Type B pancreatic cell (in vitro differentiated cells): ENCODE measurements at places on chromosomes 6 and 20. TPM values are rescaled to one million over a fixed set of nuclear protein-coding genes. Genes with fewer than 3 reads are reported as not detected.

PHACTR3 gene
- total RNA-seq, result 0.55 and 2.1 TPM in 2 replicates

ABHD16B gene
- not detected in 2 replicates for total RNA-seq

PCSK2 gene
- total RNA-seq, result 46.4 and 61.2 TPM in 2 replicates

EDN3 gene
- 2.3 and 30.4 TPM in 2 replicates for total RNA-seq

NKX2-2 gene
- 6.0 and 15.4 TPM in 2 replicates for total RNA-seq

PTK6 gene
- 0.12 and 0.21 TPM in 2 replicates for total RNA-seq

SUMO4 gene
- 0.98 and 2.8 TPM in 2 replicates for total RNA-seq

TMEM14B gene
- total RNA-seq, result 68.1 and 75.6 TPM in 2 replicates

GRCh38 chr20:10508468-10509251 is 73.6 kb downstream of the SLX4IP start:
- H3K36me3 ChIP-seq, result no peaks in the 10 kb centered on the region

GRCh38 chr20:50727792-50728485 is 3.4 kb upstream of the PARD6B start:
- H3K36me3 ChIP-seq, result no peaks in the 10 kb centered on the region
- H3K27me3 ChIP-seq, result peaks cover 8% of the 10 kb centered on the region
- H3K4me3 ChIP-seq, result peak overlapping the region; percentile 31
- peak; percentile 15 for DNase-seq
- H3K27ac ChIP-seq, result peak overlapping the region; percentile 97

DNA sequence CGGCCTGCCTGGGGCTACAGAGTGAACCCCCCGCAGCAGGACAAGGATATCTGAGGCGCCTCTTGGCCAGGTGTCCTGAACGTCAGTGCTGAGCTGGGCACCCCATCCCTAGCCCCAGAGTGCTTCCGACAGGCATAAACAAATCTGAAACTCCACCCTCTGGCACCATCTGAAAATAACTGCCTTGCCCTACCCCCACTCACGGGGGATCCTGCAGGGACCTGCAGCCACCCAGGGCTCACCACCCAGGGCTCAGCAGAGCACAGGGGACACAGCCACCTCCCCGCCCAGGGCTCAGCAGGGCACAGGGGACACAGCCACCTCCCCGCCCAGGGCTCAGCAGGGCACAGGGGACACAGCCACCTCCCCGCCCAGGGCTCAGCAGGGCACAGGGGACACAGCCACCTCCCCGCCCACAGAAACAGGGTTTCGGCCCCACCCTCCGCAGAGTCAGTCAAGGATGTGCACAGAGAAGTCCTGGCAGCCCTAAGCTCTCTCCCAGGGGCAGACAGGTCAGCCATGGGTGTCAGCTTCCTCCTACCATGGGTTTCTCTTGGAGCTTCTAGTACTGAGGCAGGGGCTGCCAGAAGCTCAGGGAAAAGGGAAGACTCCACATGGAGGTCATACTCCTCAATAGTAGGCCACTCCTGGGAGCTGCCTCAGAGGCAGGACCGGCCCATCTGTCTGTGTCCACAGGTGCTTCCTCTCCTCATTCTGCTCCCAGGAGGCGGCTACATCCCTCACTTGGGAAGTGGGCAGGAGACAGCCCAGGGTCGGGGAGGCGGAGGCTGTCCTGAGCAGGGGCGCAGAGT is 4.6 kb downstream of the UCKL1 start:
- DNase-seq, result no peak
- H3K27me3 ChIP-seq, result no peaks in the 10 kb centered on the region
- H3K4me3 ChIP-seq, result no peak overlapping the region
- no peaks in the 10 kb centered on the region for H3K36me3 ChIP-seq

GRCh38 chr20:38238829-38239228 is 21.7 kb downstream of the KIAA1755 start:
- DNase-seq, result no peak
- H3K4me3 ChIP-seq, result no peak overlapping the region
- no peaks in the 10 kb centered on the region for H3K36me3 ChIP-seq
- H3K27ac ChIP-seq, result no peak overlapping the region

GRCh38 chr20:58567437-58567836 is 52.2 kb upstream of the APCDD1L start:
- H3K27me3 ChIP-seq, result peaks cover 7% of the 10 kb centered on the region
- no peak for DNase-seq
- H3K4me1 ChIP-seq, result peaks cover 45% of the 10 kb centered on the region
- H3K27ac ChIP-seq, result no peak overlapping the region

DNA sequence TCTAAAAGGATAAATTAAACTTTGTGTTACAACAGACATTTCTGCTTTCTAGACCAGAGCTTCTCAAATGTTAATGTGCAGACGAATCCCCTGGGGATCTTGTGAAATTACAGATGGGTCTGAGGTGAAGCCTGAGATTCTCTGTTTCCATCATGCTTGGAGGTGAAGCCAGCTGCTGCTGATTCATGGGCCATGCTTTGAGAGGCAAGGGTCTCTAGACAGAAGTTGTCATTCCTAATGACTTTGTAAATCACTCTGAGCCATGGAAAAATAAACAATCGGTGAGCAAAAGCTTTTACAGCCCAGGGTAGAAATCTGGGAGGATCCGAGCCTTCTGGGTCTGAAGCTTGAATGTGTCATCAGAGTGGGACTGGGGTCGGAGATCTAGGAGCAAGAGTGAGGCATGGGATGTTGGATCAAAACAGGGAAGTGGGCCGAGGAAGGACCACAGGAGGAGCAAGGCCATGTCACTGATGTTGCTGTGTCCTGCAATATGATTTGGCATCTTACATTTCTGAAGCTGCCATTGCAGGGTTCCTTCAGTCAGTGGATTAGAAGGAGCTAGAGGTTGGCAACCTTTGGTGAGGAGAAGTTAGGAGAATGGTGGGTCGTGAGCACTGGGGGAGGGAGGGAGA is 77.3 kb downstream of the TRMT11 start:
- no peaks in the 10 kb centered on the region for H3K27me3 ChIP-seq
- DNase-seq, result no peak
- H3K4me3 ChIP-seq, result peak overlapping the region; percentile 0
- peaks cover 18% of the 10 kb centered on the region for H3K4me1 ChIP-seq

DNA sequence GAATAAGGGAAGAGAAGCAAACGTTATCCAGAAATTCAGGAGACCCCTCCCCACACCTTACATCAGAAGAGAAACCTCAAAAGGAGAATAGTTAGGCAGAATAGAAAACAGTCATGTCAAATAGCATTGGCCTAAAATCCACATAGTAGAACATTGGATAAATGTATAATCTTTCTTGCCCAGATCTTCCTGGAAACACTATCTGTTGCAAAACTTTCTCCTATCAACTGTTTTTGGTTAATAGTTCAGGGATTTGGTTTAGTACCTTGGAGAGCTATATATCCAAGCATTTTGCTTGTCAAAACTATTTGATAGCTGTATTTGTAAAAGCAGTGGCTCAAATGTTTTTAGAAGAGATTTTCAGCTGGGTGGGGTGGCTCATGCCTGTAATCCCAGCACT is 74.3 kb upstream of the PHACTR2 start:
- H3K4me3 ChIP-seq, result no peak overlapping the region
- H3K27me3 ChIP-seq, result no peaks in the 10 kb centered on the region
- DNase-seq, result no peak
- no peaks in the 10 kb centered on the region for H3K36me3 ChIP-seq
- H3K4me1 ChIP-seq, result peaks cover 9% of the 10 kb centered on the region

DNA sequence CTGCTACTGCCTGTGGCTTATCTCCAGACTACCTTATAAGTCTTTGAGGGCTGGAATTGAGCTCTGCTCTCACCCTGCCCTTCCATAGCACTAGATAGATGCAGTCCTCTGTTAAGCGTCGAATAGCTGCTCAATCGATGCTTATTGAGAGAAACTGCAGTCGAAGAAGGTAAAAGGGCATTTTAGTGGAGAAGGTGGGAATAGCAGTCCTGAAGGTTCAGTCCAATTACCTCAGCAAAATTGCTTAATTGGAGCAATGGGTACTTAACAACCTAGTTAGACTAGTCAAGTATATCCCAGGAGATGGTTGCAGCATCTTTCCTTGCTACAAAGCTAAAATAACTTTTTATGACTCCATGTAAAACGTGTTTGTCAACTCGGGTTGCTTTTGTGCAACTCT is 66.8 kb upstream of the NT5E start:
- no peak overlapping the region for H3K27ac ChIP-seq
- H3K4me3 ChIP-seq, result no peak overlapping the region
- no peaks in the 10 kb centered on the region for H3K4me1 ChIP-seq

GRCh38 chr20:53706466-53707370 is 113.1 kb upstream of the ZNF217 start:
- no peaks in the 10 kb centered on the region for H3K36me3 ChIP-seq
- H3K27me3 ChIP-seq, result no peaks in the 10 kb centered on the region
- peak overlapping the region; percentile 41 for H3K4me3 ChIP-seq
- peak overlapping the region; percentile 38 for H3K27ac ChIP-seq
- no peak for DNase-seq

DNA sequence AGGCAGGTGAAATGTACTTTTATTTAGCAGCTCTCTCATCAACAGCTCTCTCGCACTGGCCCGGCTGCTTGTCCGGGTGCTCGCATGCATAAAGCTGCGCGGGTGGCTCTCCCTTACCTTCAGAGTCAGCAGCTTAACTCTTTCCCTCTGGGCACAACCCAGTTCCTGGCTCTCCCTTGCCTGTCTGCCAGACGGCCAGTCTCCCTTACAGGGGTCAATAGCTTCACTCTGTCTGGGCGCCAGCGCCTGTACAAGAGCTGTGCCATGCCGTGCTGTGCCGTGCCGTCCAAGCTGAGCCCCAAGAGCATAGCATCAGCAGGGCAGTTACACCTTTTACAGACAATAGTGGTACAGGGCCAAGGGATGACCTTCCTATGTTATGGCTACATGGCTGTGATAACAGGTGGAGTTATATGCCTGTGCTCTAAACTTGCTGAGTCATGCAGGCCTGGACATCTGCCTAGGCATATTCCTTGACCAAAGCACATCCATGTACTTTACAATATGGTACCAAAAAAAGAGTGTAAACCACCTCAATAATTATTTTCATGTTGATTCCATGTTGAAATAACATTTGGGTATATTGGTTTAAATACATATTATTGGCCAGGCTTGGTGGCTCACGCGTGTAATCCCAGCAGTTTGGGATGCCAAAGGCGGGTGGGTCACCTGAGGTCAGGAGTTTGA is 47.9 kb downstream of the BLTP3A start:
- no peak for DNase-seq
- H3K4me3 ChIP-seq, result no peak overlapping the region
- no peak overlapping the region for H3K27ac ChIP-seq
- H3K27me3 ChIP-seq, result no peaks in the 10 kb centered on the region

- H3K36me3 ChIP-seq, result no peaks in the 10 kb centered on the region
- H3K4me3 ChIP-seq, result no peak overlapping the region
- no peak overlapping the region for H3K27ac ChIP-seq
- DNase-seq, result no peak
Observed at GRCh38 chr20:57857969-57858368, 148.2 kb upstream of the PMEPA1 start.

DNA sequence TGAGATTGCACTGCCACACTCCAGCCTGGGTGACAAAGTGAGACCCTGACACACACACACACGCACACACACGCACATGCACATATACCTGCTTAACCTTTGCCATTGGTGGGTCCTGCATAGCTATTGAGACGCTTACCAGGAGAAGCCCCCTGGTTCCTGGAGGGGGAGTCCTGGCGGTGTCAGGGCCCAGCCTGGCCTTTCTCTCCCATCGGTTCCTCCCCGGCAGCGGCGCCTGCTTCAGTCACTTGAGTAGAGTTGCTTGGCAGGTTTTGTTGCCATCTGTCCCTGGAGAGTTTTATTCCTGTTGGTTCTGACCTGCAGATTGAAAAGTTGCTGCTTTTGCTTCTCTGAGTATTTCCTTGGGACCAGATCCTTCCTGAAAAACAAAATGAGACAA is 20.6 kb upstream of the FAM209A start:
- peak overlapping the region; percentile 66 for H3K27ac ChIP-seq
- H3K4me3 ChIP-seq, result no peak overlapping the region
- no peaks in the 10 kb centered on the region for H3K27me3 ChIP-seq
- DNase-seq, result no peak
- H3K4me1 ChIP-seq, result peaks cover 8% of the 10 kb centered on the region

- no peak overlapping the region for H3K4me3 ChIP-seq
- H3K36me3 ChIP-seq, result peaks cover 28% of the 10 kb centered on the region
- H3K27ac ChIP-seq, result no peak overlapping the region
- DNase-seq, result no peak
- H3K4me1 ChIP-seq, result no peaks in the 10 kb centered on the region
Observed at GRCh38 chr20:34732523-34732922, 28.4 kb downstream of the TP53INP2 start.

DNA sequence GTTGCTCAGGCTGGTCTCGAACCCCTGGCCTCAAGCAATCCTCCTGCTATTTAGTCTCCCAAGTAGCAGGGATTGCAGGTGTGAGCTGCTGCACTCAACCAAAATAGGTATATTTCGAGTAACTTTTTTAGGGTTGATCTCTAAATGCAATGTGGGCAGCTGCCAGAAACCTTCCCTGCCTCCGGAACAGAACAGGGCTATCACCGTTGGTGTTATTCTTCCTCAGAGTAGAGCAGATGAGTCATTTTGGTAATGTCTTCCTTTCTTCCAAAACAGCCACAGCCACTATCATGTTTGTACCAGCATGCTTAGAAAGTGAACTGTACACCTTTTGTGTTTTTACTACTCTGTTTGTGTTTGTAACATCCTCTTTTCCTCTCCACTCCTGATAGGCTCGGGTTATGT is 44.1 kb downstream of the SNX9 start:
- H3K36me3 ChIP-seq, result peaks cover 3% of the 10 kb centered on the region
- no peaks in the 10 kb centered on the region for H3K27me3 ChIP-seq
- H3K4me3 ChIP-seq, result no peak overlapping the region
- no peak for DNase-seq
- no peaks in the 10 kb centered on the region for H3K4me1 ChIP-seq
- H3K27ac ChIP-seq, result no peak overlapping the region

GRCh38 chr6:82251942-82252341 is 4.4 kb upstream of the IBTK start:
- peaks cover 8% of the 10 kb centered on the region for H3K4me1 ChIP-seq
- H3K27ac ChIP-seq, result no peak overlapping the region
- H3K27me3 ChIP-seq, result no peaks in the 10 kb centered on the region
- DNase-seq, result no peak
- no peak overlapping the region for H3K4me3 ChIP-seq

DNA sequence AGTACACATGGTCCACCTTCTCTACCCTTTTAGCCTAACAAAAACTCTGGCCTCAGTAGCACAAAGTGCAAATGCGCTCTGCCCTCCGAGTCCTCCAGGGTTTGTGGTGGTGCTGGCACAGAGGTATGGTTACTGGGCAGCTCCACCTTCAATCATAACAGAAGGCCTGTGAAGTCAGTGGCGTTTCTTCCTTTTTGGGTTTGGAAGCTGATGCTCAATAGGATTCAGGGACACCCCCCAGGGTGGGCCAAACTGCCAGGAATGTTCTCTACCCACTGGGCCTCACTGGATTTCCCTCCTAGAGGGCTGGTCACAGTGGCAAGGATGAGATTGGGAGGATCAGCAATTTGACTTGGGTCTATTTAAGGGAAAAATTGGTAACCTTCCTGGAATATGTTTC is 286.1 kb upstream of the FOXQ1 start:
- H3K4me3 ChIP-seq, result no peak overlapping the region
- no peak for DNase-seq
- H3K4me1 ChIP-seq, result peaks cover 19% of the 10 kb centered on the region
- H3K36me3 ChIP-seq, result no peaks in the 10 kb centered on the region
- peaks cover 6% of the 10 kb centered on the region for H3K27me3 ChIP-seq

GRCh38 chr20:23637282-23638221 is at the start of gene CST3:
TSS of gene CST3 (minus strand) at chr20:23637955. CDS start at chr20:23637862, 93 bp downstream.
- H3K4me3 ChIP-seq, result peak within 1 kb of the TSS; percentile 91
- H3K27ac ChIP-seq, result peak within 1 kb of the TSS; percentile 88
- DNase-seq, result peak; percentile 85

GRCh38 chr20:617934-618690 is 8.0 kb upstream of the TCF15 start:
- peaks cover 7% of the 10 kb centered on the region for H3K4me1 ChIP-seq
- no peaks in the 10 kb centered on the region for H3K36me3 ChIP-seq
- no peak for DNase-seq
- H3K27ac ChIP-seq, result no peak overlapping the region
- no peak overlapping the region for H3K4me3 ChIP-seq
